T-helper 1 cell treated with Interleukin-12 subunit alpha and Interleukin-12 subunit beta and Interleukin-4 antibody, amounts not matched to agents 30 ng/mL and 1 ng/mL, for 36 hours (primary cell): ENCODE measurements at places on chromosomes 7 and 10. TPM values are rescaled to one million over a fixed set of nuclear protein-coding genes. Genes with fewer than 3 reads are reported as not detected.

SEMA3A gene
- total RNA-seq = 0.17 TPM in 2 replicates

WDR86 gene
- not detected in 2 replicates for total RNA-seq

CCDC172 gene
- total RNA-seq = not detected in 2 replicates

TMEM168 gene
- 20.6 and 21.4 TPM in 2 replicates for total RNA-seq

ADRA2A gene
- not detected in 2 replicates for total RNA-seq

NXPH1 gene
- total RNA-seq = not detected in 2 replicates

GHRHR gene
- total RNA-seq = not detected in 2 replicates

PODXL gene
- total RNA-seq = 1.1 and 1.9 TPM in 2 replicates

MMD2 gene
- total RNA-seq = not detected in 2 replicates

MEOX2 gene
- total RNA-seq = not detected in 2 replicates
